Fibroblast of villous mesenchyme (primary cell): ENCODE measurements at places on chromosomes 5 and 9.

- DNase-seq, result no peak
Observed at GRCh38 chr9:77582961-77583576, 65.1 kb downstream of the GNA14 start.

DNA sequence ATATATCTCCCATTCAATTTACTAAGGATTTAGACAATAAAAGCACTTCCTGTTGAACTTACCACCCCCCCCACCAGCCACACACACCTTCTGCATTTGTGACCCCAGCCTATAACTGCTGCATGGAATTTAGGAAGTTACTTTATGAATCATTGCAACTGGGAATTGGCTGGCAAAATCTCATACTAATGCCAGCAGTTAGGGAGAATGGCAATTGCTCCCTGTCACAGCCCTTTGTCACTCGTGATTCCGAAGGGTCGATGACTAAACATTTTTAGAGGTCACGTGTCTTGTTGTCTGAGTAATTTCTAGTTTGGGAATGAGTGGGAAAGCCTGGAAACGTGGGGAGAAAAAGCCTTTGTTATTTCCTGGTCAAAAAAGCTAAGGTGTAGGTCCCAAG is 46.6 kb upstream of the PCA3 start:
- DNase-seq, result no peak

GRCh38 chr5:6502421-6502820 is 53.8 kb downstream of the UBE2QL1 start:
- DNase-seq, result no peak

- DNase-seq, result peak; percentile 85
Observed at GRCh38 chr9:107422189-107423185, 67.1 kb downstream of the KLF4 start.

- DNase-seq, result peak; percentile 77
Observed at GRCh38 chr5:180291943-180292831, at the start of gene MAPK9. TSS of gene MAPK9 (minus strand) at chr5:180292083. CDS start at chr5:180280561, 11,522 bp downstream.

- DNase-seq, result no peak
Observed at GRCh38 chr5:164010900-164011299, 505.5 kb downstream of the MAT2B start.

DNA sequence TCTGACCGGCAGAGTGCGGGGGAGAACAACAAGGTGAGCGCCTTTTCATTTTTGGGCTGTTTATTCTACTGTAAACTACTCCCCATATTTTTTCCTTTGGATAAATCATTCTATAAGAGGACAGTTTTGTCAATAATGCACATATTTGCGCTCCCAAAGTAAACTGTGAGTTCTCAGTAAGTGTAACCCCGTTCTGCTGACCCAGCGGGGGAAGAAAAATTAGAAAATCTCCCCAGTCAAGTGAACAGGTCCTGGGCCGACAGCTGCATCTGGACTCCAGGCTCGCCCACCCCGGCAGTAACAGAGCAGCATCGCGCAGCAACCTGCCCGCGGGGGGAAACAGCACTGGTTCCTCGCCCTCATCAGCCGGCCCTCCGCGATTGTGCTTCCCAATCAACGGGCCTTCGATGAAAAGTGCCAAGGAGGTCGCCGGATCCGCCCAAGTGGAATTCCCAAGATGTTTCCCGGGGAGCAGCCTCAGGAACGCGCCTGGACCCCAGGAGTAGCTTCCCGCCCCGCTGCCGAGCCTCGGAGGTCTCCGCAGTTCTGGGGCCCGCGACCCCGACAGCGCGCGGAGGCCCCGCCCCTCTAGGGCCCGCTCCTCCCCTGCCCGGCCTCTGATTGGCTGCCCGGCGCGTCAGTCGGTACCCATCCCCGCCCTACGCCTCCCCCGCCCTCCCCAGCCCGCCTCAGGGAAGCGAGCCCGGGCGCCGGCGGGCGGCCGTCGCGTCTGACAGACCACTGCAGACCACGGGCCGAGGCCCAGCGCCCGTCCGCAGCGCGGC is at the start of gene OTULINL:
OTULINL (plus strand) TSS at position 687 of the 785 bp plus-strand sequence. CDS start 103 bp downstream, outside the sequence.
- peak; percentile 82 for DNase-seq

- DNase-seq, result no peak
Observed at GRCh38 chr5:36576721-36577120, 29.7 kb upstream of the SLC1A3 start.

DNA sequence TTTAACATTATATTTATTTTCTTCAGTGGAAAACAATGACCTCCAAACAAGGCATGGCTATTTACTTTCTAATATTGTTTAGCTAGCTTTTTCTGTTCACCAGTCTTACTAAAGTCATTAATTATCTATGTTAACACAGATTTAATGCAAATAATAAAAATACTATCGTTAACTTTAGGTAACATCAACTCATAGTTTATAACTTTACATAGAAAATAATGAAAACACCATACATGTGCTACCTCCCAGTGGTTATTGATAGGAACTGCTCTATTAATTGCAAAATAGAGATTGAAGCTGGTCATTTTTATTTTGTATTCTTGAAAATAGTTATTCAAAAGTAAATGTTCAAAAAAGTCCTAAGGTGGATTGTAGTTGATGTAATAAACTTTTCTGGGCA is 78.3 kb upstream of the HCN1 start:
- DNase-seq, result no peak

DNA sequence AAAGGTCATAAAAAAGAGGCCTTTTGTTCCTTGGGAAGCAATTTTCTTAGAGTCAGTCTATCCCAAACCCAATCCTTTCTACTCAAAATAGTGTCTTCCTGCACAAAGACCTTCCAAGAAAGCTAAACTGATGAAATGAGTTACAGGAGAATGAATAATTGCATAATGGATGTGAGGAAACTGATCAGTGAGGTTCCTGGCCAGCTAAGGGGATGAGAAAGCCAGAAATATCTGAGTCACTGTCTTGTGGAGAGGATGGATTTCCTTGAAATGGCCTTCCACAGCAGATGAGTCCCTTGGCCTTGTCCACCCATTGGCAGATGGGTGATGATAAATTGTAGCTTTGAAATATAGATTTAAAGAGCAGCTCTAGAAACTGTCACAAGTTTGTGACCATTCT is 756.1 kb downstream of the DNAH5 start:
- DNase-seq, result no peak

- DNase-seq, result peak; percentile 96
Observed at GRCh38 chr5:59745415-59745863, 148.1 kb downstream of the PDE4D start.

GRCh38 chr9:70259512-70259802 is 679 bp downstream of the SMC5 start:
- no peak for DNase-seq

DNA sequence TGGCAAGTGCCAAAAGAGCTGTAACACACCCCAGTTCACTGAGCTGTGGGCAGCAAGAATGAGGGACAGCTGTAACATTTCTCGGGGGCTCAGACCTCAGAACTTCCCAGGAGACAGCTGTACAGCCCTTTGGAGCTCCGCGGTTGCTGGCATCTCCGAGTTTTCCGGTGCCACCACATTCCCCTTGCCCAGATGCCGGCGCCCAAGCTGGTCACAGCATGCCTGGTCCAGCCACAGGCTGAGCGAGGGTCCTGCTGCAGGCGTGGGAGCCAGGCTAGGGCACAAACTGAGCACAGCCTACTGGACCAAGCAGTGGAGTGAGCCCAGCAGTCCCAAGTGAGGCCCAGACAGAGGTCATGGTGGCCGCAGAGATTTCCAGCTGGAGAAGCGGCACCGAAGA is 797.7 kb upstream of the EDIL3 start:
- DNase-seq, result no peak

DNA sequence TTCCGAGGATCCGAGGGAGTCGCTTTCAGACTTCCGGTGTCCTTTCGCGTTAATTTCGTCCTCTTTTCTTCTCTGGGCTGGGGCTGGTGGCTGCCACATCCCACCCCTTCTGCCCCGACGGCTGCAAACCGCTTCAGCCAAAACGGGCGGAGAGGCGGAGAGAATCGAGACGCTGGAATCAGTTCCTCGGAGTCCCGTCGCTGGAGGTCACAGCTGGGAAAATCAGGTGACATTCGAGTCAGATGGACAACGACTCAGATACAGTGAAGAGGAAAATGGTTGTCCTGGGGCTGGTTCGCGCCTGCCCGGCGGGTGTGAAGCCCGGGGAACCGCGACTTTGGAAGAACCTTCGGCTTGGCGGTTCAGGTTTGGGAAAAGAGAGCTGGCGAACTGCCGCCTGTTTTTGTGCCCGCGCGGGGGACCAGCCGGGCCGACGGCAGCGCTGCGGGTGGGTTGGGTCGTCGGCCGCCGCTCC is 8.9 kb upstream of the NKX2-5 start:
- DNase-seq, result no peak

- no peak for DNase-seq
Observed at GRCh38 chr9:2967766-2968165, 123.9 kb upstream of the PUM3 start.

- no peak for DNase-seq
Observed at GRCh38 chr5:3343911-3344310, 251.7 kb upstream of the IRX1 start.

DNA sequence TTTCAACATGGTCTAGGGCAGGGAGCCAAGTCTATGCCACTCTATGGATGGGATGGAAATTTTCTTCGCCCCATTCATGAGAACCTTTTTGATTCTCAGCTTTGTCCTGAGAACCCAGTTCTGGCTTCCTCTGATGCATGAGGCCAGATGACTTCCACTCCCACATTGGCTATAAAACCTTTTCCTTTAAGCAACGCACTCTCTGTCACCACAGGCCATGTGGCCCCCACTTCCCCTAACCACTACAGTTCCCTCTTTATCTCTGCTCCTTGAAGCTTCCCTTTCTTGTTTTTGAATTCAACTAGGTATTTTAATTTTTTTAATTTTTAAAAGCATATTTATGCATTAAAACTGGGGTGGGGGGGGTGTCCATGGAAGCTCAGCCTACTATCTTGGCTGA is 401.3 kb downstream of the ENC1 start:
- no peak for DNase-seq

DNA sequence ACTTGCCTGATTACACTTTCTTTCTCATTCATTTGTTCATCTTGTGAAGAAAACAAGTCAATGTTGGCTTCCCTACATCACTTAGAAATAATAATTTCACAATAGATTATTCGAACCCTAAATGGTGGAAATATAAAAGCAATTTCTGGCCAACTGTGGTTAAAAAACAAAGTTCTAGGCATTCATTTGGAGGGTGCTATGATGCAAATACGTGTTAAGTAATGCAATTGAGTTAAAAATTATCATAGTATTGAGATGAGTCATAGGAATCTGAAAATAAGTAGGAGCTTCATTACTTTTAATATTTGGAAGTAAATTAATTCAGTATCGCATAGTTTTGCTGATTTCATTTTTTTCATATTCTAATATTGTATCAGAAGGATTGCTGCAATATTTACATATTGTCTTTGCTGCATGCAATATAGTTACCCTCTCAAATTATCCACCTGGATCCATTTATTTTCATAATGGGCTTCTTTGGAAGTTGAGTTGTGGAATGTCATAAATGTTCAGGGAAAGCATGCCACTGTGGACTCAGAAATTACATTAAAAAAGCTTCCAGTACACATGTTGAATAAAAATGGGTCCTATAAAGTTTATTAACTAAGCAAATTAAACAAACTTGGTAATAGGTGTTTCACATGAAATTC is 647.7 kb upstream of the WWC1 start:
- peak; percentile 49 for DNase-seq

DNA sequence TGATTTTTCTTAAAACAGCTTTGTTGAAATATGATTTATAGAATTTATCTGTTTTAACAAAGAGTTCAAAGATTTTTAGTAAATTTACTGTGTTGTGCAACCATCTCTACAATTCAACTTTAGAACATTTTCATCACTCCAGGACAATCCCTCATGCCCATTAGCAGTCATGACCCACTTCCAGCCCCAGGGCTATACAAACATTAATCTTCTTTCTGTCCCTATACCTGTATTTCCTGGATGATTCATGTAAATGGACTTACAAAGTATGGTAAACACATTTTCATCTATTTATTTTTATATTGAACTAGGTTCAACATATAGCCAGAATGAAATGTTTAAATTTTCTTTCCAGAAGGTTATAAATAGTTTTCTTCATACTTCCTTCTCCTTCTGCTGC is 127.8 kb upstream of the CCDC180 start:
- DNase-seq, result no peak

DNA sequence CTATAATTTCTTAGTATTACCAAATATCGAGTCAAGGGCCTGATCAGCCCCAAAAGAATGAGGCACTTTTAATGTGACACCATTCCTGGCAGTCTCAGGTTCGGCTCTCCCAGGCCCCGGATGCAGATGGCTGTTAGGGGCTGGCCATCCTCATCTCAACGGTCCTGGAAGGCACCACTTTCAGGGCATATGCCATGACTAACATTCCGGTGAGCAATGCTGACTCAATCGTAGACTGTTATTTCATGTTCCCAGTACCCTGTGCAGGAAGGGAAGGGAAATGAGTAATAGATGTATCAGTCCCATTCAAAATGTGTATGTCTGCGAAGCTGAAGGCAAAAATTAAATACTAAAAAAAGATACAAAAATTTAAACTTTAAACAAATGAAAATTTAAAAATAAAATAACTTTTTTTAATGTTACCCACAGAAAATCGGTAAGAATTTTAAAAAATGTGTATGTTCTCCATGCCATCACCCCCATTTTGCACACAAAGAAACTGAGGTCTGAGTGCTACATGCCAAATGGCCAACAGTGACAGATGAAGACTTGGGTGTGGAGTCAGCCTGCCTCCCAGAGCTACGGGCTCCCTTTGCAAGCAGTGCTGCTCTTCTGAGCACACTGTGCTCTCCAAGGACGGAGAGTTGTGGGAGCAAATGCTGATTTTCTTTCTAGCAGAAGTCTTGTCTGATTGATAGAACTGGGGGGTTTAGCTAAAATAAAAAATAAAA is 79.0 kb downstream of the GLDC start:
- DNase-seq, result peak; percentile 90

GRCh38 chr5:160470437-160471361 is 49.0 kb downstream of the PTTG1 start:
- DNase-seq, result peak; percentile 83

- no peak for DNase-seq
Observed at GRCh38 chr5:35979715-35980114, 11.5 kb downstream of the UGT3A1 start.

DNA sequence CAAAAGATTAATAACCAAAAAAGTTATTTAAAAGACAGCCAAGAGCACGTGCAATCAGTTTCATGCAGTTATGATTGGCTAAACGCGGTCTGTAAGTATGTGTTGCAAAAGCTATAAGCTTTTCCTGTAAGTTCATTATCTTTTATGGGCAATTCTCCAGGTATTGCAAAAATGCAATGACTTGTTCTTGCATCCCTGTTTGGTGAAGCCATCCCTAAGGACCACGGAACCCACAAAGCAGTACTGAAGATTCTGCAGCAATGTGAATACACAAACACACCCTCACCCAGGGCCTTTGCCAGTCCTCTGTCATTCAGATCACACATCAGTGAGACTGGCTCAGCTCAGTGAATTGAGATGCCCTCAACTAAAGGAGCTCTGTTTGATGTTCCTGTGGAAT is 11.4 kb downstream of the GCNT4 start:
- peak; percentile 63 for DNase-seq
